ENCODE measurements at places on chromosomes 2 and 18. TPM values are rescaled to one million over a fixed set of nuclear protein-coding genes. Genes with fewer than 3 reads are reported as not detected.

GRCh38 chr2:75018162-75018561 lies 59.7 kb downstream of the POLE4 start:
- DNase-seq, result no peak

GRCh38 chr18:41353777-41354528 lies 601.1 kb upstream of the PIK3C3 start:
- DNase-seq, result no peak

GRCh38 chr2:42768706-42769256 lies 4.8 kb upstream of the OXER1 start:
- DNase-seq, result no peak

DNA sequence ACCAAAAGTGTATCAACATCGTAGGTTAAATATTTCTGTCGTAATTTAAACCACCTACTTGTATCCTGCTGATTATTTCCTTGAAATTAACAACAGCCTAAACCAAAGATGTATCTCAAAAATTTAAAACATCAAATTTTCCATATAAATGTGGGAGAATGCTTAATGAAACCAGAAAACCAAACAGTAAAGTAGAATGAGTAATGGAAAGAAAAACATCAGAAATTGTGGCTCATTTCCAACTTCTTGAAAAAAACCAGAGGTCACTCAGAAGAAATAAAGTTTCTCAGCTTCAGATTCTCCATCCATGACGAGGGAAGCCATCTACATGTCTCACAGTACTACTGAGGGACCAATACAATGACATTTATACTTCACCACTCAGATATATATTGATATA lies 296.5 kb downstream of the NOL4 start:
- DNase-seq, result no peak

GRCh38 chr2:181123798-181124231 lies 143.4 kb downstream of the UBE2E3 start:
- DNase-seq, result peak; percentile 27

DNA sequence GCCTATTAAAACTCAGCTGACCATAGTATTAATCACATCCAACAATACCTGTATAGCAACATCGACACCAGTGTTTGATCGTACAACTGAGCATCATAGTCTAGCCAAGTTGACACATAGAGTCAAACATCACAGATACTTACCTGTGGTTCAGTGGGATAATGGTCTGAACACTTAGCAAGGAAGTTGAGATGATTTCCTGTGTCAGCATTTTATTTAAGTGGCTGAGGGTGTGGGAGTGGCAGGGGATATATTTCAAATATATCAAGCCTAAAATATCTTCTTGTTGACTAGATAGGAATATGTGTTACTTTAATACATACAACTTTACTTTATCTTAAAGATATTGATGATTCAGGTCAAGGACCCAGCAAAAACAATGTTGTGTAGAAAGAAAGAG lies 1038.6 kb downstream of the TSN start:
- no peak for DNase-seq

GRCh38 chr2:41187376-41188122 lies 735.7 kb upstream of the SLC8A1 start:
- DNase-seq, result no peak

DNA sequence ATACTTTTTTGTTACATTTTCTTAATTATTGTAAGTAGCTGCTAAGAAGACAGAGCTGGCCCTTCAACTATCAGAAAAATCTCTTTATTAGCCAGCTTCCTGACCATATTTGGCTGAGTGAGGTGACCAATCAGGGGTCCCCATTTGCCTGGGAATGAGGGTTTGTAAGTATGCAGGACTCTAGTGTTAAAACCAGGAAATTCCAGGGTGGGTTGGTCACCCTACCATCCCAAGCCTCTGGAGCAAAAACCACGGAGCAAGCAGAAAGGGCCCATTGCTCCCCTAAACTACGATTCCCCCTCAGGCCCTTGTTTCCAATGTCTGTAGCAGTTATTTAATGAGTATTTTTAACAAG lies 165.6 kb upstream of the NCKAP5 start:
- DNase-seq, result peak; percentile 7

DNA sequence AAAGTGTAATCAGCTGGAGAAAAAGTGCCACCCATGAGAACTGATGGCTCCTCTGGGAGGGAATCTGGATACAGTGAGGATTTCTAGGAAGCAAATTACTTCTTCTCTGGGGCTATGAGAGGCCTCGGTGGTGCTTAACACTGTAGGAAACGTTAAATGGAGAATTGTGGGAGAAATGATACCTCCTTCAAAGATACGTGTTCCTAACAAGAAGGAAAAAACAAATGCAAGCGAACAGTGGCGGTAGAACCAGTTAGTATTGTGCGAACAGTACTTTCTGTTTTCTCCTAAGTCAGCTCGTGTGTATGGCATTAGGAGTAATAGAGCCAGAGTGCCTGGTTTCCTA lies 587 bp upstream of the MTIF2 start:
- DNase-seq, result peak; percentile 13

DNA sequence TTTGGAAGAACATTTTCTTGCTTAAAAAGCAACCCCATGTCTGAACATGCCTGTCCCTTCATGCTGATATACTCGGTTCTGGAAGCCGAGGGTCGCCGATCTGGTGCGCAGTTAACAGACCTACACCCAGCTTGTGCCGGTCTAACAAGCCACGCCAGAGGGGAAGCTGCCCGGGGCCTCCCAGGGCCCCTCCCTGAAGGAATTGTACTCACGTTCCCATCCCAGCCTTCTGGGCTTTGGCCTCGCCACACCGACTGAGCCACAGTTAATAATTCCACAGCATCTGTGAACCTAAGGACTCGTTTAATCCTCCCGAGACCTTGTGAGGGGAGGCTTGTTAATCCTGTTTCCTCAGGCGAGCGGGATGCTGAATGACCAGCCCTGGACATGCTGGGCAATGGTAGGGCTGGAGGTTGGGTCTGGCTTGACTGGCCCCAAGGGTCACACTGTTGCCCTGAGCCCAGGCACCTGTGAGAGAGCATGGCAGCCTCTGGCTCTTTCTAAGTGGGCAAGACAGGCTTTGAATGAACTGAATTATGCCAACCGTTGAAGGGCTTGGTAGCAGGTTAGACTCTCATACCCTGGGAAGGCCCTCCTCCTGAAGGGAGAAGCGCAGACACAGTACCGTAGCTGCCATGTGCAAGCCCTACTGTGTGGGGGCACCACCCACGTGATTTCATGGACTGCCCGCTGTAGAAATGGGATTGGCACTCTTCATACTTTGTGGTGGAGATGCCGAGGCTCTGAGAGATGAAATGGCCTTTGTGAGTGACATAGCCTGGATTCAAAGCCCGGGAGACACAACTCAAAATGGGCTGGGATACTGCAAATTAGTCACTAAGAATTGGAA lies 27.9 kb upstream of the ODC1 start:
- no peak for DNase-seq

DNA sequence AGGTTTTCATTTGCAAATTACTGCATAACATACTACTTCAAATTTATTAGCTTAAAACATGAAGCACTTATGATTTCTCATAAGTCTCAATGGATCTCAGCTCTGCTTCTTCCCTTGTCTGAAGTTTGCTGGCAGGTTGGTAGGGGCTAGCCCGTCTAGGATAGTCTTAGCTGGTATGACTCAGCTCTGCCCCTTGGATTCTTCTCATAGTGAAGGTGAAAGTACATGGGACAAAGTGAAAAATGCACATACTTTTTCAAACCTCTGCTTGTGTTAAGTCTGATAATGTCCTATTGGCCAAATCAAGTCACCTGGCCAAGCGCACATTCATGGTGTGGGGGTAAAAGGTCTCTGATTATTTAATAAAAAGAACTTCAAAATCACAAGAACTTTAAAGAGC lies 184.8 kb upstream of the VWC2L start:
- no peak for DNase-seq

DNA sequence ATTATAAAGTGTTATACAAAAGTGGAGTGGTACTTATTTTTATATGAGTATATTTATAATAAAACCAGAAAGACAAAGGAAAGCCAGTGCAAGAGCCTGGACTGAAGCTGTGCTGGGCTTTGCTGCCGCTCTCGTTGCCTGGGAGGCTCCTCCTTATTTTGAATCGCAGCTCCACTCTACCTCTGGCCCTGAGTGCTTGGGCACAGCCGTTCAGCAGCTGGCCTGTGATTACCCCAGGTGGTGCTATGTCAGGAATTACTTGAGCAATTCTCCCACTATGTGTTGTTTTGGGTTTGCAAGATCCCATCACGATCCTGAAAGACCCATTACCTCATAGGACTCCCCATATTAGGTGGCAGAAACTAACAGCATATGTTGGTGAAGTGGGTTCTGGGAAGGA lies 53.0 kb upstream of the LCLAT1 start:
- no peak for DNase-seq

GRCh38 chr18:9743200-9744016 lies 35.3 kb downstream of the RAB31 start:
- DNase-seq, result peak; percentile 87

DNA sequence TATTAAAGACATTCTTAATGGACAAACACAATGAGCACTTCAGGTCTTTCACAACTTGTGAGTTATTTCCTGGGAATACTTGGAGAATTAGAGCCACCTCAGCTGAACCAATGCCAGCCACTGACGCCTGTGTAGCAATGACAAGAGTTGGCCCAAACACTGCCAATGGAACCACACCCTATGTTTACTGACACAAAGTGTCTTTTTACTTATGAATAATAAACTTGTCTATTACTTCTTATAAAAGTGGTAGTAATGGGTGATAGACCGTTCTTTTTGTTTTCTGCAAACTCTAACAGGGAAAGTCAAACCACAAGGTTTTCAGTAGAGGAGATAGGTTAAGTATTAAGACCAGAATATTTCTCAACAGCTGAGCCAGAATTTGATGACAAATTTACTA lies 12.5 kb upstream of the CHAC2 start:
- DNase-seq, result no peak

GRCh38 chr2:240325016-240326007 lies 110.2 kb upstream of the GPC1 start:
- peak; percentile 41 for DNase-seq

NPAS2 gene
- 8.3 TPM for total RNA-seq

TYW5 gene
- 7.4 TPM for total RNA-seq

DHRS9 gene
- total RNA-seq, result not detected

FRZB gene
- 0.68 TPM for total RNA-seq

GNLY gene
- total RNA-seq, result not detected

CYP26B1 gene
- total RNA-seq, result 0.60 TPM

TCF23 gene
- not detected for total RNA-seq

Data from dermis blood vessel endothelial cell (primary cell).